Astrocyte of the spinal cord (primary cell): ENCODE measurements at places on chromosomes 3 and 15.

- DNase-seq = no peak
Measured at GRCh38 chr3:61824553-61825135, 263.3 kb downstream of the PTPRG start.

DNA sequence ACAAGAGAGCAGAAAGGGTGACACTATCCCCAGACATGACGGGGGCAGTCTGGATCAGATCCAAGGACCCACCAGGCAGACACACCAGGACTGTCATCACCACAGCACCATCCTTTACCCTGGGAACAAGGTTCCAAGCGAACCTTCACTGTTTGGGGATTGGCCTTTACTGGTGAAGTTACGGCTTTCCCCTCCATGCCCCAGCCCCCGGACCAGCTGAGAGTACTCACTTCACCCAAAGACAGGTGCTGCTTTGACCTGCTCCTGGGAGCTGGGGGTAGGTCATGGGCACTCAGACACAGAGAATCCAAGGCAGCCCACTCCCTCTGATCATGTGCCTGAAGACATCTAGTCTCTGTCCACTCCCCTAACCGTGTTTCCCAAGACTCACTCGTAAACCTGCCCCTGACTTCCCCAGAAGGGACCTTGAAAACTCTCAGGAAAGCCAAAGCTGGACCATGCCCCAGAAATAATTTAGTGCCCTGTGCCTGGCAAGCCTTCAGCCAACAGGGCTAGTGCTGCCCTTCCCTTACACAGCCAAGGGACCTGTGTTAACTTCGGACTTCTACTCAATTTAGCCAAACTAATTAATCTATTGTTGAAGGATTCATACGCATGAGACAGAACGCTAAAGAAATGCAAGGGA lies 2.8 kb downstream of the RRP9 start:
- no peak for DNase-seq

GRCh38 chr3:138367911-138368310 lies 19.5 kb downstream of the MRAS start:
- peak; percentile 18 for DNase-seq

GRCh38 chr3:36734742-36735141 lies 29.6 kb downstream of the DCLK3 start:
- no peak for DNase-seq

DNA sequence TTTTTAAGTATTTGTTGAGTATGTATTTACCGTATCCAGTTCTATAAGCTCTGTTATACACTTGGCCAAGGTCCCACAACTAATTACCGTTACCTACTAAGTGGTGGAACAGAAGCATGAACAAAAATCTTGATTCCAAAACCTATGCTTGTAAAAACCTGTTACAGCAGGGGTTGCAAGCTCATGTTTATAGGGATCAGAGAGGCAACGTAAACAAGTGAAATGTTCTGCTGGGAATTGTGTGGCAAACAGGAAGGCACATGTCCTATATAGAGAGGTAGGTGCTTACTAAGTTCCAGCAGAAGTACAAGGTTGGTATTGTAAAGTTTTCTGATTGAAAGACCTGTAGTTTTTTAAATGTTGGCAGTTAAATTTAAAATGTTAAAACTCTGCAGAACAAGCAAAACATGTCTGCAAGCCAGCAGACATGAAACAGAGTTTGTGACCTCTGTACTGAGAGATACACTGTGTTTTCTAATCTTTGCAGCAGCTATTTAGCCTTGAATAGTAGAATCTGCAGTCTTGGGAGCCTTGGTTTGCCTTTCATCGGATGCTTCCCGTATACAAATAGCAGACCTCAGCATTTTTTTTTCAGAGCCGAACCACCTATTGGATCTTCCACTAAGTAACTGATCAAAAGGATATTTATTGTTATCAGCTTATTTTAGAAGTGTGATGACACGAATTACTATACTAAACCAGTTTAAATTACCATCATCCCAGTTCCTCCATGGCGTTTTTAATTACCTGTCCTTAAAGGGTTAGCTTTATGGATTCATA lies 11.4 kb downstream of the IREB2 start:
- no peak for DNase-seq

DNA sequence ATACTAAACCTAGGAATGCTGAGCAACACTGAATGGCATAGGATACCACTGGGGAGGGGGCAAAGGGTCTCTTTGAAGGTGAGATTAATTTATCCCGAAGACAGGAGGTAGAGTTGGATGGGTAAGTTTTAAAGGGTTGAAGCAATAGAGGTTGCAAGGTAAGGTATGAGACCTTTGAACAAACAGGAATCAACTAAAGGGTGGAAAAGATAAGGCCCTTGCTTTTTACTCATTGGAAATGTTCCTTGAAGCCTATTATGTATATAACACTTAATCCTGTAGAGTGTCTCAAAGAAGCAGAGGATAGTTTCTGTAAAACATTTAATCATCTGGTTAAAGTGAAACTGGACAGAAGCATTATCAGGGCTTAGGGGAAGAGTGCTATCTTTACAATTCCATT lies 5.7 kb downstream of the ABHD5 start:
- DNase-seq = no peak

- DNase-seq = no peak
Measured at GRCh38 chr3:113575206-113575605, 42.9 kb downstream of the SIDT1 start.

DNA sequence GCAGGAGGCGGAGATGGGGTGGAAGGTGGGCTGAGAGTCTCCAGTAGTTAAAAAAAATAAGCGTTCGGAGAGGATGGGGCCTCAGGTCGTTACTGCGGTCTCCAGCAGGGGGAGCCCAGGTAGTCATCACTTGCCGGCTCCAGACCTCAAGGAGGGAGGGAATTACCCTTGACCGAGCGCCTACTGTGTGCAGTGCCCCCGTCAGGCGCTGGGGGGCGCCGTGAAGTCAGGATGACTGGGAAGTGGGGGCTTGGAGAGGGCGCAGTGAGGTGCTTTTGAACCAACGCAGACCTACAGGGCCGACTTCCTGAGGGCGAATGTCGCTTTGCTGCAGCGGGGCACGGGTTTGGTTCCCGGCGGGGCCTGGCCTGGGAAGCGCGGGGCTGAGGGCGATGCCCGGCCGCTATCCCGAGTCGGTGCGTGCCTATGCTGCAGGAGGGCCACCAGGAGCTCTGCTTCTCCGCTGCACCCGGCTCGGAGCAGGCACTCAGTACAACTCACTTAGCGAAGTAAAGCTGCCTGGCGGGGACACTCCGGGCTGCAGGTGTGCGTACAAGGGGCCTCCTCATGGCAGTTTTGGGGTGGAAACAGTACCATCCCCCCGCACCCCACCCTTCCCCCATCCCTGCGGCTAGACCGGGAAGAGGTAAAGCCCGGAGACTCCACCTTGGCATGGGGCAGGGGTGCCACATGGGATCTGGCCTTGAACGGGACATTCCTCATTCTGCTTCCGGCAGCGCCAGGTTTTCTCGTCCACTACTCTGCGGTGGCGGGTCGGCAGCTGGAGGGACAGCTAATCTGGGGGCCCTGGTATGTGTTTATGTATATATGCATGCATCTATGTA lies 79.8 kb downstream of the RHCG start:
- DNase-seq = peak; percentile 40

DNA sequence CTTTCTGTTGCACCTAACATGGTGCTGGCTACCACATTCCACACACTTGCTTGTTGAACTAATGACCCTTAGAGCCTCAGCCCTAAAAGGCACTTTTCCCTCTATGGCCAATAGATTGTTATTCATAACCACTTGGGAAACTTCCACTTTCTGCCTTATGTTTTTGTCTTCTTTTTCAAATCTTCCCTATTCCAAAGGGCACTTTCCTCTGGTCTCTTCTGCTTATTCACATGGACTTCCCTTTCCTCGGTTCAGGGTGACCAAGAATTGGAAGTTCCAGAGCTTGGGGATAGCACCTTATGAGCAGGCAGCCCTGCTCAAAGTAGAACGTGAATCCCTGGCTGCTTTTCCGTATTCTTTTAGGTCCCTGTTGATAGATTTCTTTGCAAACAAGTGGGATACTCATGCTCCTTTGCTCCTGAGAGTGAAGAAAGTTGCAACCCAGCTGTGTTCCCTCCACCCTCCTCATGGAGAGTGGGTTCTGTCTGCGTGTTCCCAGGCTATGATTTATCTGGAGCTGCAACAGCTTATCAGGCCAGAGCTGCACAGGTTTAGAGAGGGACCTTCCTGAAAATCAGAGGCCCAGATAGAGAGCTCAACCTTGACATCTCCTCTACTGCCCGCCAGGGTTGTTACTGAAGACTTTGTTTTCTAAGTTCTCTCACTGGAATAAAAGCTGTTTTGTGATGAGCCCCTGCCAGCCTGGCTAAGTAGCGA lies 58.8 kb upstream of the MYZAP start:
- no peak for DNase-seq

DNA sequence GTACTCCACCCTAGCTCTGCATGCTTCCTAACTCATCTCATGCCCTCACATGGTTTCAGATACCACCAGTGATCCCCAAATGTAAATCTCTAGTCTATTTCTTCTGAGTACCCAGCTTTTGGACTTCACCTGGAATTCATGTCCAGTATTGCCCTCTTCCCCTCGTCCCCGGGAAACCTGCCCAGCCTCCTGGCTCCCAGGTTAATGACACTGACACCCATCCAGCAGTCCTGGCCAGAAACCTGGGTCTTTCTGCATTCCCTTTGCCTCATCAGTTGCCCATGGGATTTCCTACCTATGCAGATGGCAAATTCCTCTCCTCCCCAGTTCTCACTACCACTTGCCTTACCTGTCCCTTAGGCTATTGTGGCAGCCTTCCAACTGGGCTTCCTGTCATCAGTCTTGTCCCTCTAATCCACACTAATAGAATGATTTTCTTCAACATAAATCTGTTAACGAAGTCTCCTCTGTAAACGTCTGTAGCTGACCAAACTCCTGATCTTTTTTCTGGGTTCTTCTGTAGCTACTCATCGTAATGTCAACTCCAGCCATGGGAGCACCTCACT lies 15.3 kb upstream of the MYLK start:
- DNase-seq = no peak

GRCh38 chr3:143206955-143207337 lies 87.4 kb downstream of the CHST2 start:
- DNase-seq = peak; percentile 45

- no peak for DNase-seq
Measured at GRCh38 chr3:38460377-38461270, 6.9 kb downstream of the ACVR2B start.

DNA sequence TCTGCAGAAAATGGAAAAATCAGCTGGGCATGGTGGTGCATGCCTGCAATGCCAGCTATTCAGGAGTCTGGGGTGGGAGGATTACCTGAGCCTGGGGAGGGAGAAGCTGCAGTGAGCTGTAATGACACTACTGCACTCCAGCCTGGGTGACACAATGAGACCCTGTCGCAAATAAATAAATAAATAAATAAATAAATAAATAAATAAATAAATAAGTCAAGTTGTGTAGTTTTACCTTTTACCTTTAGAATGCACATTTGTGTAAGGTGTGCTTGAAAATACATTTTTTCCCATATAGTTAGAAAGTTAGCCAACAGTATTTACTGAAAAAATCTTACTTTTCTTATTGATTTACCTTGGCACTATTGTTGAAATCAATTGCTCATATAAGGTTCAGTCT lies 515.6 kb downstream of the NAALADL2 start:
- no peak for DNase-seq

GRCh38 chr3:178404961-178405360 lies 131.3 kb upstream of the KCNMB2 start:
- DNase-seq = no peak

DNA sequence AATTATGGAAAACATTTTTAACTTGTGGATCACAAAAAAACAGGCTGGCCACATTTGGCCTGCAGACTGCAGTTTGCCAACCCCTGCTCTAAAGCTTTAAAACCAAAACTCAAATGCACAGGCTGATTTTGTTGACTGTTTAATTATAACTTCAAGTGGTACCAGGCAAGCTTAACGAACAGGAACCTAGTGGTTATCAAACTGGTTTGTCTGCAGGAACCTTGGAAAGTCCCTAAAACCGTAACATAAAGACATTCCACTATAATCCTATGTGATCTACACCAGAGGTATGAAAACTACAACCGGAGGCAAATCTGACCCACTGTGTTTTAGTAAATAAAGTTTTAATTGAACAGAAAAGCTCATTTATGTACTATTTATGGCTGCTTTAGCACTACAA lies 52.4 kb downstream of the TBL1XR1 start:
- DNase-seq = no peak

- DNase-seq = peak; percentile 80
Measured at GRCh38 chr3:116770815-116771450, 61.4 kb downstream of the TUSC7 start.

DNA sequence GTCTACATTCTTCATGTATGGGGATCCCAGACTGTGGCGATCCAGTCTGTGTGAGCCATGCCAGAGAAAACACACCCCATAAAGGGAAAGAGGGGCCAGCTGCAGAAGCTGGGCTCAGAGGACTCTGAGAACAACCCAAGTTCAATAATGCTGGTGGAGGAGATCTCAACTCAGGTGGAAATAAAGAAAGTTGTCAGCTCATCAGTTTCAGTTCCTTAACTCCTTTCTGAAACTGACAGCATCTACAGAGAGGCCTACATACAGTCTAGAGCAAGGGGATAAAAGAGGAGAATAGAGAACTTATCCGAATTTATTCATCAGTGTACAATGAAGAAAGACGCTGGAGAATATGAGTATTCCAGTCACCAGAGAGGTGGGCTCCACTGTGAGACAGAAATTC lies 77.0 kb downstream of the NTRK3 start:
- no peak for DNase-seq

- DNase-seq = peak; percentile 84
Measured at GRCh38 chr3:172103724-172104123, 64.3 kb downstream of the FNDC3B start.
